ENCODE measurements at places on chromosomes 1 and 21.

- no peak for DNase-seq
These were observed 24.4 kb downstream of the SNAP47 start for GRCh38 chr1:227759341-227760300.

GRCh38 chr1:246608616-246609376, 42.5 kb downstream of the CNST start:
- no peak for DNase-seq

GRCh38 chr1:88357729-88358128, 326.3 kb upstream of the PKN2 start:
- DNase-seq, result no peak

GRCh38 chr1:179554427-179554826, 21.3 kb downstream of the NPHS2 start:
- DNase-seq, result no peak

DNA sequence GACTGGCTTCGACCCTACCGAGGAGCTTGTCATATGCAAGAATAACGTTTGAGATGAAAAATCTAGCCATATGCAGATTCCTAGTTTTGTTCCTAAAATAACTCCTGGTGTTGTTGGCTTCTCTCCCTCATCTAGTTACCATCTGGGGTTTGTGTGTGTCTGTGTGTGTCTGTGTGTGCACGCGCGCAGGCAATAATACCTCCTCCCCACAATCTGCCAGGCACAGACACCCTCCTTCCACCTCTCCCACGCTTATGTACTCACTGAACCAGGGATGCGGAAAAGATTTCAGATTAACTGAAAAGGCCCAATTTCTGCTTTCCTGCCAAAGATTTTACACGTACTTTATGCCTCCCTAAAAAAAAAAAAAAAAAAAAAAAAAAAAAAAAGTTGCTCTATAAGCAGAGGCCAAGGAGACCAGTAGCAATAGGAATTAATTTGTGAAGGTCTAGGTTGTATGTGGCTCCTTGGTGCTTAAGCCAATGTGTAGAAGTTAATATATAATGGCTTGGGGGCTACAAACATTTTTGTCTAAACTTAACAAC, 452.7 kb downstream of the NUF2 start:
- DNase-seq, result no peak

DNA sequence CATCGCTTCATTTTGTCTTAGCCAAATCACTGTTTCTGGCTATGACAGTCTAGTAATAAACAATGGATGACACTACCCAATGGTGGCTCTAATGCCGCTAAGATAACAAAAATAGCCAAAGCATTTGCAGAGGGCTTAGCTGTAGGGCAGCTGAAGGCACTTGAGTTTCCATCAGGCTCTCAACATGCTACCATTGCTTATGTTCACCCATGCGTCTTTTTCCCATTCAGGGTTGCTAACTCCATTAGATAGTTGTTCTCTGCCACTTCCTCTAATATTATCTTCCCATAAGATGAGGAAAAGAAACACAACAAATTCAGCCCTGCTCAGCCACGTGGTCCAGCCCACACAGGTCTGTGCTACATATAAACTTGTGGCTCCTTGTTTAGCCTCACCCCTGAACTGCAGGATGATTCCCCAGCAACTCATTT, 159.6 kb downstream of the TOMM20 start:
- no peak for DNase-seq

DNA sequence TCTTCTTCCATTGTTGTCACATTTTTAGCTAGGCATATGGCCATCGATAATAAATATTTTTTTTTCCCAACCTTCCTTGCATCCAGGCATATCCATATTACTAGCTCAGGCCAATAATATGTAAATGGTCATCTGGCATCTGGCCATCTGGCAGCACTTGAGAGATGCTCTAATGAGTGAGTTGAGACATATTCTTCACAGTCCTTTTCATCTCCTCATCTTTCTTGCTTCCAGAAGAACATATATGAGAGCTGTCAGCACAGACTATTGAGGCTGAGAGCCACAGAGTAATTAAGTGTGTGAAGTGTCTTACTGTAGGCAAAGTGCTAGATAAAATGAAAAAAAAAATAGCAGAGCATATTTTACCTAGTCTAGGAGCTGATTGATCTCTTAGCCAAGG, 628.4 kb upstream of the TMPRSS15 start:
- no peak for DNase-seq

DNA sequence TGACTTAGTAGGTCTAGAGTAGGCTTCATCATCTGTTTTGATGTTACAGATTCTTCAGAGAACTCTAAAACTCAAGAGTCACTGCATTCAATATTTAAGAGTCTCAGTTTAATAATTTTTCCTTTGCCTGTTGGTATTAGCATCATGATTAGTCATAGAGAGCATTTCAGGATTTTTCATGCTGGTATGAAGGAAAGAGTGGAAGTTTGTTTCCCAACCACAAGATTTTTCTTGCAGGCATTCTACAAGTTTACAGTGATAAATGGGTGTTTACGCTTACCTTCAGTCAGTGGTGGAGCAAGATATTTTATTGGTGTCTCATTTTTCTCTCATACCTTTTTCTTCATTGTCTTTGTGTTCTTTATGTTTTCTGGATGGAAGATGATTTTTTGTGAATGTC, 58.4 kb upstream of the MYOCOS start:
- no peak for DNase-seq

- no peak for DNase-seq
These were observed 90.6 kb upstream of the CNIH3 start for GRCh38 chr1:224525411-224526040.

GRCh38 chr1:23525558-23526250, 5.3 kb downstream of the E2F2 start:
- no peak for DNase-seq

DNA sequence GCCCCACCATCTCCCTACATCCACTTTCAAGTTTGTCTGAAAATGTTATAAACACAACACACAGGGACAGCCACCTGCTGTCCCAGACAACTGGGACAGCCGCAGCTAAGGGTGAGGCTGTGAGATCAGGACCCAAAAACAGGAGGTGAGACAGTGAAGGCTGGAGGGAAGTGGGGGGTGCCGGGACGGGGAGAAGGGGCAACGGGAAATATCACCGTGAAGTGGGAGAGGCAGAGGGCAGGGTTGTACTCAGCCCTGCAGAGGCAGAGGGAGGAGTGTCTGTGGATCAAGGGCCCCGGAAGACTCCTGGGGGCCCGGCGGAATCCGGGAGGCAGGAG, 114.4 kb downstream of the CASZ1 start:
- DNase-seq, result no peak

GRCh38 chr1:100627054-100627716, 89.2 kb downstream of the GPR88 start:
- no peak for DNase-seq

DNA sequence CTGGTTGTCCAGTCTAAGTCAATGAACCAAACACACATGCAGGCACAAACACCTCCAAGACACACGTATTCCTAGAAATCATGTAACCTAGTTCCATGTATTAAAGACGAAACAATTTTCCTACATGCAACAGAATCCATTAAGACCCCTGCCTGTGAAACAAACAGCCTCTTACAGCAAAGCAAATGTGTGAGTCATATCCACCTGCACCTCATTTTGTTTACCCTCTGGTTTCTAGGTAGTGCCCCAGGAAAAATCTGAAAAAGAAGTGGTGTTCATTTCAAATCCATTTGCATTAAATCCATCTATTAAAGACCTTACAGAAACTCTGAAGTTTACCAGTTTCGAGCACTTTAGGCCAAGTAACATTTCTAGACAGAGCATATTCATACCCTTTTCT, 74.1 kb downstream of the VCAM1 start:
- no peak for DNase-seq

DNA sequence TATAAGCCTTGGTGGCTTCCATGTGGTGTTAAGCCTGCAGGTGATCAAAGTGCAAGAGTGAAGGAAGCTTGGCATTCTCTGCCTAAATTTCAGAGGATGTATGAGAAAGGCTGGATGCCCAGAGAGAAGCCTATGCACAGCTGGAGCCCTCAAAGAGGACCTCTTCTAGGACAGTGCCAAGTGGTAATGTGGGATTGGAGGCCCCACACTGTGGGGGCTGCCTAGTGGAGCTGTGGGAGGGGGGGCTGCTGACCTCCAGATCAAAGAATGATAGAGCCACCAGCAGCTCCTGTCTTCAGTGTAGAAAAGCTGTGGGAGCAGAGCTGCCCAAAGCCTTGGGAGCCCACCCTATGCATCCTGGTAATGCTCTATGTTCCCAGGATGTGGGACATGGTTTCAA, 1512.7 kb upstream of the TPTE start:
- DNase-seq, result no peak

- no peak for DNase-seq
These were observed 65.7 kb downstream of the NENF start for GRCh38 chr1:212498283-212499040.

DNA sequence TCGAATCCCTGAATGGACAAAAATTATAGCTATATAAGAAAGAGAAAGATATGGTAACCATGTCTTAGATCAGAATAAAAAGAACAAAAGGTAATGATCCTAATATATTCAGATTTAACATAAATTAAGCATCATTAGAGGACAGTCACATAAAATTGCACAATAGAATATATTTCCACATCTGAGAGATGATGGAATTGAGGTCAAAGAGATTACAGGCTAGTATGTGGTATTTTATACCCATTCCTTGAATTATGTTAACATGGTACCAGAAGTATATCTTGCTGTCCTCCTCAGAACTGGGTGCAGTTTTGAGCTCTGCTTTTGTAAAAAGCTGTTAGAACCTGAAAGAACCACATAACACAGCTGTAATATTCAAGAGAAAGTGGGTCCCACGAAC, 245.6 kb upstream of the HOOK1 start:
- no peak for DNase-seq

DNA sequence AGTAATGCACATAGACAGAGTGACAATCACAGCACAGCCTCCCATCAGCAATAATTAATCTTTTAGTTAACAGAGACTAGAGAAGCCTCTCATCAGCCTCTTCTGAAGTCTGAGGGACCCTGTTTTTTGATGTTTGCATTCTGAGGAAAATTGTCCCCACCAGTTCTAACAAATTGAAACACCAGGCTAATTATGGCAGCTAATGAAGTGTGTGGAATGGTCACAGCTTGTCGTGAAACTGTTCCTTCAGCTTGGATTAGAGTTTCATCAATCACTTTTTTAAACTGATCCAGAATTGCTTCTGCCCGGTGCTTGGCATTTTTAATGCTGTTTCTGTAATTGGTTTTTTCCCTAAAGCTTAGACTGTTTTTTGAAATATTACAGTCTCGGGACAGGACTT, 208.0 kb downstream of the SPATA17 start:
- DNase-seq, result no peak

GRCh38 chr1:65006806-65007205, 40.5 kb upstream of the JAK1 start:
- no peak for DNase-seq

- DNase-seq, result no peak
These were observed 52.9 kb upstream of the CITED4 start for GRCh38 chr1:40914927-40915569.

DNA sequence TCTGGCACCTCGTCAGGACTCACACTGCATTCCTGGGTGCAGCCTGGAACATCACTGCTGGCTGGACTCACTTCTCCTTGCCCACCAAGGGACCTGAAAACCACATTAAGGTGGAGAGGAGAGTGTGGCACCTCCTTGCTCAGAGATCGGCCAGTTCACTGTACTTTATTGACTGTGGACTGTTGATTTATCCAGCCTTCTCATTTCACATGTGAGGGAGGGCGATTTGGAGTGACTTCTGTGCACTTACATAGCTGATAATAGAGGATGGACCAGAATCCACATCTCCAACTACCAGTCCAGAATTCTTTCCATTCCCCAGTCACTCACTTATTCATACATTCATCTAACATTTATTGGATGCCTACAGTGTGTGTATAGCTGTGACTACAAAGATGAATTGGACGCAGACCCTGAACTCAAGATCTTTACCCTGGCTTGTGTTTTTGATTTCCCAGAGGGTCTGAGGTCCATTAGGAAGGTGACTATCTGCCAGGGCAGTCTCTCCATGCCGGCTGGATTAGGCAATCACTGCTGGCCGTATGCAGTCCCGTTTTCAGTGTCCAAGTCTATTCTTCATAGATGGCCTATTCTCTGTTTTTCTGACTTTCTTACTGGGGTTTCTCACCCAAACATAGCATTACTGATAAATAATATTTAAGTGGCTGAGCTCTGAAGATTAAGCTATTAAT, 233.5 kb upstream of the SGIP1 start:
- DNase-seq, result no peak

GRCh38 chr21:14751011-14751410, 204.9 kb upstream of the SAMSN1 start:
- DNase-seq, result no peak

GRCh38 chr1:32684167-32684811, 18.3 kb downstream of the SYNC start:
- DNase-seq, result no peak

DNA sequence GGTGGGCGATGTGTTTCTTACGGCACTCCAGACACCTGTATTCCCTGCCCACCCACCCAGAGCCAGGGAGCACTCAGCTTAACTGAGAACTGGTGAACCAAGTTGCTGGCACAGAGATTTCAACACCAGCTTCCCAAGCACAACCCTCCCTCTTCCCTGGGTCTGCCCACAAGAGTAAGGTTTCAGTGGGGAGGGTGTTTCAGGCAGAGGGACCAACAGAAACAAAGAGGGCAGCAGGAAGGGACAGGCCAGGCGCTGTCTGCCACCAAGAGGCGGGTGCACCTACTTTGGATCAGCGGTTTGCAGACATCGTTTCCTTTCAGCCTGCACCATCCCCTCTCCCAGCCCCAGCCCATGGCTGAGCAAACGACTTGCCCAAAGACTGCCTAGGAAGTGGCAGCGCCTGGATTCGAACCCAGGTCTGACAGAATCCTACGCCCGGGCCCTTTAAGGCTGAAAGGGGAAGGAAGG, 21.9 kb upstream of the ALDH4A1 start:
- DNase-seq, result no peak

DNA sequence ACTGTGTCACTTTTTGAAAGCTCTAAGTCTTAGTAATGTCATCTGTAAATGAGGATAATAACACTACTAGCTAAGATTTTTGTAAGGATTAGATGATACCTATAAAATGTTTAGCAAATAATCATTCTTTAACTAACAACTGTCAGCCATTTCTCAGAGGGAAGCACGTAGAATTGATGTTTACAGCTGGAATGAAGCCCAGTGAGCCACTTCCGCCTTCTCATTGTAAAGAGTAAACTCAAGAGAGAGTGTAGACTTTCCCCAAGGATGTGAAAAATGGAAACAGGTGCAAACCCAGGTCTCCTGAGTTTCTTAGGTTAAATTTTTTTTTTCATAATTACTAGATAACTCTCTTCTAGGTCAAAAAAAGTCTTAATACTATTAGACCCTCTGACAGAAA, 4.9 kb downstream of the GREM2 start:
- DNase-seq, result no peak

DNA sequence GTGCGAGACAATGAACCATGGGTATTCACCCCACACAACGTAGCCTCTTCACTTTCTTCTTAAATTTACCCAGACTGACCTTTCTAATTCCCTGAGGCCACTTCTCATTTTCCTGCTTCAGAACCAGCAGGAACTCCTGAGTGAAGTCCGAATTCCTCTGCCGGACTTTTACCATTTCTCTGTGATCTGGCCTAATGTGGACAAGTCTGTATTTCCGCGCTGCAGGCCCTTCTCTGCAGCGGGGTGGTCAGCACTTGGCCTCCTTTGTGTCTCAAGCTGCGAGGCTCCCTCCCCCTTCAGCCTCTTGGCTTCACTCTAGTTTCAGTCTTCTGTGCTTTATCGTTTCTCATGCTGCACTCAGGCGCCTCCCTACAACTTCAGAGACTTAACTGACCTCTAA, 9.4 kb upstream of the CTBS start:
- no peak for DNase-seq

Measured in stimulated activated CD8-positive, alpha-beta memory T cell treated with anti-CD3 and anti-CD28 coated beads, Interleukin-7, amount 100 ng/mL, for 24 hours (primary cell).